ENCODE measurements at places on chromosomes 16 and 17.

DNA sequence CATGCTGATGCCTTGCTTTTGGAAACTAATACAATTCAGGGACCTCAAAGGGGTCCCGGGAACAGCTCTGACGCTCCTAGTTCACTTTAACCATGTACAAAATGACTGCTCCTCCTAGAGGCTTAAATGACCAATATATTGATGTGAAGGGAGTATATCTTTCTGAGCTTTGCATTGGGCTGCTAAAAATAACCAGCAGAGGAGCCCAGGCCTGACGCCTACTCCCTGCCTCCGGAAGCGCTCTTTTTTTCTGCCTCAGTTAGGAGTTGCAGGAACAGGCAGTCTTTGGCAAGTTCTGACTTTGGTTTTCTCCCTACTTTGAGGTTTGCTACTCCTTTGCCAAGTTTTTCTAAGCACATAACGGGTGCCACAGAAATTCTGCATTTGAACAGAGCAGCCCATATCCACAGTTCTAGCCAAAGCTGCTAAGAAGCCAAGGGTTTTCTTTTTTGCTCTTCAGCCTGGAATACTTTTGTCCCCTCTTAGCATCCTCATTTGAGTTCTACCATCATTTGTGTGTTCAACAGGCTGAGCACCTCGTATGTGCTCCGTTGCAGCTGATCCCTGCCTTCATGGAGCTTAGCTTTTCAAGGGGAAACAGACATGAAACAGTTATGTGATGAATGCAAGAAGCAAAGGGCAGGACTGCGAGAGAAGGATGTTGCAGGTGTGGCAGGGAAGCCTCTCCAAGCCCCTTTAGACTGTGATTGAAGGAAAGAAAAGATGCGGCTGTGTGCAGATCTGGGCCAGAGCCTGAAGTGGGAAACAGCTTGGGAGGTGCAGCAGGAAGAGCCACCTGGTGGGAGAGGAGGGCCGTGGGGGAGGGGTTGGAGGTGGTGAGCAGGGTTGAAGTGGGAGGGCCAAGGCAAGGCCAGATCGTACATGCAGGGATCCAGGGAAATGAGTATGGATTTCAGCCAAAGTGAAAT is 2.8 kb upstream of the NAGPA start:
- DNase-seq = no peak

DNA sequence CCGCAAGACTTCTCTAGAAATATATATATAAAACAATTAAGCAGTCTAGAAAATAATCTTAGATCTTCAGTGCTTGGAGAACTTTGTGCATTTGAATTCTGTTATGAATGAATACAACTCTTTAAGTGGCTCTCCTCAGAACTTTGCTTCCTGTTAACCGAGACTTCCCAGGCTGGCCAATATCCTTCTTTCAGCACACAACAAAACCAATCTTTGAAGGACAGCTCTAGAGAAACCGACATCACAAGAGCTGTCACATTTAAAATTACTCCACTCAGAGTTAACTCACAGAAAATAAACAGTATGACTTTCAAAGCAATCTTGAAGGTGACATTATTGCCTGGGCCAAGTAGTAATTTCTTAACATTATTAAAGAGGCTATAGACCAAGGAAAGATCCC is 49.7 kb upstream of the ITGA2B start:
- DNase-seq = no peak

- no peak for DNase-seq
These were observed 44.3 kb upstream of the SMURF2 start for GRCh38 chr17:64706224-64707049.

- DNase-seq = no peak
These were observed 35.0 kb upstream of the ICAM2 start for GRCh38 chr17:64055183-64056142.

- no peak for DNase-seq
These were observed 13.0 kb upstream of the C16orf95 start for GRCh38 chr16:87330257-87330624.

DNA sequence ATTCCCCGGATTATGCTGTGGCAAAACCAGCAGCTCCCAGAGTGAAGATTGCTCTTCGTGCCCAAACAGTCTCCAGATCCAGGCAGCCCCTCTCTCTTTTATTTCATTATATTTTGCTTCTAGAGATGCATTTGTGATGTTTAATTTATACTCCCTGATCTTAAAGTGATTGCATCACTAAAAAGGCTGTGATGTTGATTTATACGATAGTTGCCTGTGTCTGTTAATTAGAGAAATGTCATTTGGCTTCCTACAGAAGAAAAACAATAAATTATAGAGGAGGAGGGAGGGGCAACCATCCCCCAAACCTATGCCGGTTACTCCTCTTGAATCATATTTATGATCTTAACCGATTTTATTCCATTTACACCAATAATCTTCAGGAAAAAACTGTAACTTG is 615.3 kb downstream of the TOX3 start:
- DNase-seq = no peak

Data from coronary artery (tissue), 2 donors.